Head of caudate nucleus (tissue), 42 donors: ENCODE measurements at places on chromosomes 7 and 10.

DNA sequence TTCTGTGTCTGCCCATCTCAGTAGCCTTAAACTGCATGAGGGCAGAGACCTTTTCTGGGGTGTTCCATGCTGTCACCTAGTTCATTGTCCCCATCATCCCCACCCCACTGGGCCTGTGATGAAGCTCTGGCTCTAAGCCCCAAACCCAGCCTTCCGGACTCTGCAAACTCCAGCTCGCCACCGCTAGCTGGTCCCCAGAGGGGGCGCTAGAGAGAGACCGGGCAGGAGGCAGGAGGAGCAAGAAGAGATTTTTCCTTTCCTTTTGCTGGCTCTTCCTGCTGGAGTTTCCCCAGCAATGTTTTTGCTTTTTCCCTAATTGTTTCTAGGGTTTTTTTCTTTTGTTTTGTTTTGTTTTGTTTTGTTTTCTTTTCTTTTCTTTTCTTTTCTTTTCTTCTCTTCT lies 234.4 kb downstream of the TEX36 start:
- DNase-seq: no peak

GRCh38 chr10:128087884-128088709 lies 38.1 kb downstream of the MKI67 start:
- DNase-seq: no peak

DNA sequence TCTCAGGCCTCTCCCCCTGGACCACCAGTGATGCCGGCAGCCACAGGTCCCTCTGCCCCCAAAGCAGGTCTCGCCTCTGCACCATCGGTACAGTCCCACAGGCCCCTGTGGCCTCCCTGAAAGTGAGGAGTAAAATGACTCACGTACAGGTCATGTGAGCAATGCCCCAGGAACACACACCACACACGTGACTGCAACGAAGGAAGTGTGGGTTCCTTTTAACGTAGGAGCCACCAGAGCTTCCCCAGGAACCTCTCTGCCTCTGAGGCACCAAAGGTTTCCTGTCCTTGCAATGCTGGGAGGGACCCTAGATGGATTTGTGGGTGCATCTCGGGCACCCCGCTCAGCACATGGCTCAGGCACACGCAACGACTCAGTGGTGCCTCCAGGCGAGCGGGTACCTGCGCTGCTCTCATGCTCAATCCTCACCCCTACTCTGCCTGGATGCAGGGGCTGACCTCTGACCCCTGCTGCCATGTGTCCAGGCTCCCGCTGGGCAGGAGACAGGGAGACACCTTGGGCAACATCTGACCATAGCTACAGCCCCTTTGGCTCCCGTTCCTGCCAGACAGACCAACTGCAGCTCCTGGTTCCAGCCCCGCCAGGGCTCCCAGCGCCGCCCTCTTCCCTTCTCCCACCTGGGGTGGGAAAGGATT lies 120.7 kb downstream of the PRKAG2 start:
- peak; percentile 63 for DNase-seq

- DNase-seq: no peak
Measured at GRCh38 chr10:35042783-35043182, 47.4 kb downstream of the CUL2 start.

- no peak for DNase-seq
Measured at GRCh38 chr10:107865691-107866090, 701.2 kb upstream of the SORCS1 start.
